ENCODE measurements at places on chromosomes 3 and 15.

- no peak for DNase-seq
These were observed 99.8 kb upstream of the HERC1 start for GRCh38 chr15:63933522-63933921.

DNA sequence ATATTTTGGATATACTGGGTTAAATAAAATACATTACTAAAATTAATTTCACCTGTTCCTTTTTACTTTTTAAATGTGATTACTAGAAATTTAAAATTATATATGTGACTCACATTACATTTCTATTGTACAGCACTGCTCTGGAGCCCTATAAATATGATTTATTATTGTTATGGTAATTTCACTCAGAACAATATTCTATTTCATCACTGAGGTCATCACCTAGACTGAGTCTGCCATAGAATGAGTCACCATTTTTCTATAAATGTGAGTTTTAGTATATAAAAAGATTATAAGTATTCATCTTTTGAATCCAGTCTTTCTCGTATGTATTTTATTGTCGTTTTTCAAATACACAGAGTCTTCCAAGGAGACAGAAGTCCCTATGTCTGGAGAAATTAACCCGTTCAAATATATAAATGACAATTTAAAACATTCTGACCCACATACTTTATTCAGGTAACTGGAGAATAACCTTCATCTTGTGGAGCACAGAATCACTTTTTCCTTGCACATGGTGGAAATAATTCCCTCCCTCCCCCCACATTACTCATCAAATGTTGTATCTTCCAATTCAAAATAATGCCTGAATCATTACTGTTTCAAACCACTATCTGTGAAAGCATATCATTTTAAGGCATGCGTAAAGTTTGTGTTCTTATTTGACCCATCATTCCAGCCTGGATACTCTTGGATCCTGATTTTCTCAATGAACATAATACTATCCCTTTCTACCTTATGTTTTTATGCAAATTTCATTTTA lies 30.0 kb downstream of the CHST14 start:
- no peak for DNase-seq

DNA sequence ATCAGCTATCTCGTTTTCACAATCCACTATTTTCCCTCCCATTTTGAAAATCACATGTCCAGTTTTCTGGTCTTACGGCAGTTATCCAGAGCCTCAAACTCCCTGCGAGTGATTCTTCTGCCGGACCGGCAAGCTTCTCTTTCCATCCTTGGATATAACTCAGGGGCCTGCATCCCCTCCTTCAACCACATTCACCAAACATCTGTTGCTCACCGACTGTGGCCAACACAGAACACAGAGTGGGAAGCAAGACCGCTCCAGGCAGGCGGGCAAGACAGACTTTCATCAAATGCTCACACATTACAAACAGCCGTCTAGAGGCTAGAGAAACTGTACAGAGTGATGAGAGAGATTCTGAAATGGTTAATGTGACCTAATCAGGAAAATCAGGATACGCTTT lies 7.6 kb upstream of the SLC12A8 start:
- no peak for DNase-seq

- no peak for DNase-seq
These were observed 70.3 kb downstream of the SLMAP start for GRCh38 chr3:57826245-57826951.

- DNase-seq: no peak
These were observed 18.3 kb upstream of the RFX7 start for GRCh38 chr15:56261854-56262509.

- DNase-seq: no peak
These were observed 409.9 kb downstream of the RBMS3 start for GRCh38 chr3:29690686-29691353.

GRCh38 chr3:133206921-133207320 lies 168.7 kb downstream of the TMEM108 start:
- no peak for DNase-seq

- DNase-seq: no peak
These were observed 126.1 kb downstream of the SERPINI1 start for GRCh38 chr3:167861649-167862048.

GRCh38 chr15:98288091-98288590 lies 327.6 kb downstream of the ARRDC4 start:
- no peak for DNase-seq

- no peak for DNase-seq
These were observed 507.1 kb downstream of the IGSF11 start for GRCh38 chr3:118527514-118528044.

DNA sequence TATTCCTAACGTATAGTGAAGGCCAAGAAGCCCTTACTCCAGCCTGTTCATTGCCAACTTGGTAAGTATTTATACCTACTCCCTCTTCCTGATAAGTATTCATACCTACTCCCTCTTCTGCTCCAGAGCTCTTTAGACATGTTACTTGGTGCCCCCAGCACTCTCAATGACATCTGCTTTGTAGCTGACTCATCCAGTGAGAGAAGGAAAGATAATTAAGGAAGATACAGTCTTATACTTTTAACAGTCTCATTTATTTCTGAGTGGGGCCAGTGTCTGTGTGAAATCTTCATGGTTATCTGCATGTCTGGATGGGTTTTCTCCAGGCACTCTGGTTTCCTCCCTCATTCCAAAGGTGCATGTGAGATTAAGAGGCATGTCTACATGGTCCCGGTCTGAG lies 698.7 kb downstream of the FHIT start:
- no peak for DNase-seq

GRCh38 chr3:71010726-71011455 lies 572.6 kb downstream of the FOXP1 start:
- DNase-seq: no peak

- DNase-seq: no peak
These were observed 394.2 kb upstream of the CBLB start for GRCh38 chr3:106263011-106263410.

GRCh38 chr3:102235679-102236078 lies 199.1 kb upstream of the ZPLD1 start:
- no peak for DNase-seq

- DNase-seq: no peak
These were observed 37.3 kb downstream of the EHHADH start for GRCh38 chr3:185216607-185216958.

DNA sequence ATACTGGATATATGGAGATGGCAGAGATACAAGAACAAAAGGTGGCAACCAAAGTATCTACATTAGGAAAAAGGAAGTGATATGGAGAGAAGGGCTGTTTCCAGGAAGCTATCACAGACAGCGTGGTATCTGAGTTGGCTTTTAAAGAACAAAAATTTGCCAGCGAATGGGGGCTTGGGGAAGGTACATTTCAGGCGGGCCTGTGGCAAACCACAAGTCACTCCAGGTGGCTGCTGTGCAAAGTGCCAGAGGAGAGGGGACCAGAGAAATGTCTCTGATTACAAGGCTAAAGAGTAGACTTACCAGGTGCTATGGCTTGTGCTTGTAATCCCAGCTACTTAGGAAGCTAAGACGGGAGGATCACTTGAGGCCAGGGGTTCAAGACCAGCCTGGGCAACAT lies 91.1 kb downstream of the MSL2 start:
- DNase-seq: no peak

- no peak for DNase-seq
These were observed 982.8 kb upstream of the ROBO1 start for GRCh38 chr3:80750637-80751036.

DNA sequence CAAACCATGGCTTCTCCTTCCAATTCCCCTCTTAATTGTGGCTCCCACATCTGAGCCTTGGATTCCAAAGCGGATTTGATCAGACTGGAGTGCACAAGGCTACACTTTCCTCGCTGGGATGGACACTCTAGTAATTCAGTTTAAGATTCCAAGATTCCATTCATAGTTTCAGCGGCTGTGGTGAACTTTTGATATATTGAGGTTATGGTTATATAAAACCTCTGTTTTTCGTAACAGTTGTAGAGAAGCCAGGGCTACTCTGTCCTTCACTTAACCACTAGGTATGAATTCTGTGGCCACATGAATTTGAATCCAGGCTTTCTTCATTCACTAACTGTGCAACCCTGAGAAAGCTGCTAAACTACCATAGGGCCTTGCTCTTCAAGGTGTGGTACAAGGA lies 67.9 kb upstream of the KY start:
- no peak for DNase-seq

DNA sequence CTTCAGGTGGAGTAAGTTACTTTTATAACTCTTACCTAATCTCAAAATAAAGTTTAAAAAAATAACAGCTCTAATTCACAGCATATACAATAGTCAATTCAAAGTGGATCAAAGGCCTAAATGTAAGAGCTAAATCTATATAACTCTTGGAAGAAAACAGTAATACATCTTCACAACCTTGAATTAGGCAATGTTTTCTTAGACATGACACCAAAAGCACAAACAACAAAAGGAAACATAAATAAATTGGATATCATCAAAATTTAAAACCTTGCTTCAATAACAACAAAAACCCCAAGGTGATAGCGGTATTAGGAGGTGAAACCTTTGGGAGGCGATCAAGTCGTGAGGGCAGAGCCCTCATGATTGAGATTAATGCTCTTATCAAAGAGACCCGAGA lies 12.8 kb downstream of the DENND6A start:
- no peak for DNase-seq

DNA sequence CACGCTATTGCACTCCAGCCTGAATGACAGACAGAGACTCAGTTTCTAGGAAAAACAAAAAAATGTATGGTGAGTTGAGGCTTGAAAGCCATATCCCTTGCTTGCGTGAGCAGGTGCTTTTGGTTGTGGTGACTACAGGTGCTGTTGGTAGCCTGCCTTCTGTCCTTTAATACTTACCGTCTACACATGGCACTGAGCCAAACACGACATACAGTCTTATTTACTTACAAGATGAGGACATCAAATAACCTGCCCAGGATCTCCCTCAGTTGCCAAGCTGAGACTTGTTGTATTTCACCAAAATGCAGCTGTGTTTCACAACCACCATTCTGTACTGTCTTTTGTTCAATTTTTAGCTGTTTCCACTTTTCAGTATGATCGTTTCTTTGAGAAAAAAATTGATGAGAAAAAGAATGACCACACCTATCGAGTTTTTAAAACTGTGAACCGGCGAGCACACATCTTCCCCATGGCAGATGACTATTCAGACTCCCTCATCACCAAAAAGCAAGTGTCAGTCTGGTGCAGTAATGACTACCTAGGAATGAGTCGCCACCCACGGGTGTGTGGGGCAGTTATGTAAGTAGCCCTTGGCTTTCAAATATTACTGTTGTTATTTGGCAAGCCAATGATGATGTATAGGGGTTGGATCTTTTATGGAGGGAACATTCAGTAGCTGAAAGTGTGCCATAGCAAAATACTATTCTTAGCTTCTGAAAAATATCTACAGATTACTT lies 6.5 kb downstream of the ALAS1 start:
- DNase-seq: no peak

DNA sequence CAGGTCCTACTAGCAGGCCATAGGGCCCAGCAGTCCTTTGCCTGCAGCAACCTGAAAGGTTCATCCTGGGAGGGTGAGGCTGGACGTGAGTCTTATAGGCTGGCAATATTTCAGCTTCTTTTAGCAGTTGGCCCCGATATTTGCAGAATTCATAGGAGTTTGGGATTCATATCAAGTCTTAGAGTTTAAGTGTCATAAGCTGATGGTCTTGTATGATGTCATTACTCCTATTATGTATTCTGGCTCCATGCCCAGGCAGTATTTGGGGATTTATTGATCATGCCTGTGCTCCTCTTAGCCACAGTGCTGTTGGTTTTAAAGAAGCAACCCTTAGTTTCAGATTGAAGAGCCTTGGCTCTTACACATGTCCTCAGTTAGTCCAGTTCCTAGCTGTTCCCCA lies 41.3 kb upstream of the POLR2M start:
- DNase-seq: no peak

DNA sequence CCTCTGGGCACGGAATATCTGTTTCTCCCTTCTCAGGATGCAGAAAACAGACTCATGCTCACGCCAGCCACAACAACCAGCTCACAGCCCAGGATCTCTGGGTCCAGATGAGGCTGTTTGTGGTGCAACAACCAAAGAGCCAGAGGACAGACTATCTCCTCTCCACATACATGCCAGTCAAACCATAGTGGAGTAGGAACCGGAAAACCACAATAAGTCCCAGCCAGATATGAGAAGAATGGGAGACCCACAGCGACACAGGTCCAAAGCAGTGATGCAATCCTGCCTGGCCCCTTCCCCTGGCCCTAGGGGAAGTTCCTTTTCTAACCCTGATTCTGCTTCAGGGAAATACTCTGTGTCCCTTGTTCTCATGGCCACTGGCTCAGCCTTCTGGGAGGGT lies 27.6 kb downstream of the MEX3B start:
- DNase-seq: no peak

GRCh38 chr3:178295292-178295912 lies 240.8 kb upstream of the KCNMB2 start:
- DNase-seq: no peak

GRCh38 chr3:115108614-115109013 lies 38.5 kb downstream of the ZBTB20 start:
- no peak for DNase-seq

DNA sequence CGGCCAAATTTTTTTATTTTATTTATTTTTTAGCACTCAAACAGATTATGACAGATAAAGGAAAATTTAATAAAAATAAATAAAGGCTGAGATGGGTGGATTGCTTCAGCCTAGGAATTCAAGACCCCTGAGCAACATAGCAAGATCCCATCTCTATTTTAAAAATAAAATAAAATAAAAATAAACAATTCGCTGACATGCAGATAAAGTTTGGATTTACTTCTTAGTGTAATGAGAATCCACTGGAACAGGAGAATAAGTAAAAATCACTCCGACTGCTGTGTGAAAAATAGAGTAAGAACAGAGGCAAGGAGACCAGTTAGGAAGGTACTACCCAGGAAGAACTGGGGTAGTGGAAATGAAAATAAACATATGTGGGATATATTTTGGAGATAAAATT lies 5.6 kb downstream of the PIK3CB start:
- no peak for DNase-seq

GRCh38 chr15:45744236-45744589 lies 109.4 kb downstream of the SQOR start:
- DNase-seq: no peak

DNA sequence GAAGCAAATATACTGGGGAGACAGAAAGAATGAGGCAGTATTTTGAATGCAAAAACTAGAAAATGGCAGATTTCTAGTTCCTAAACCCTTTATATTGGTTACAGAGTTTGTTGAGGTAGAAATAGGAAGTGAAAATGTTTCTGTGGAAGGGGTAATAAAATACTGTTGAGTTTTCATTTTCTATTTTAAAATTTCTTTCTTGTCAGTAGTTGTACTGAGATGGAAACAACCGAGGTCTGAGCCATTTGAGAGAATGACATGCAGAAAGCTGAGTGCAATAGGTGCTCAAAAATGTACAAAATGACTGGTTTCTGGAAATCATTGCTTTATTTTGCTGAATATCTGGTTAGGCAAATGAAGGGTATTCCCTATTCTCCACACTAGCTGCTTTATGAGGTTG lies 361.4 kb downstream of the CHL1 start:
- DNase-seq: no peak
